ENCODE measurements at places on chromosomes 6 and 20.

GRCh38 chr6:145110109-145110508 is 625.2 kb downstream of the EPM2A start:
- DNase-seq, result no peak

DNA sequence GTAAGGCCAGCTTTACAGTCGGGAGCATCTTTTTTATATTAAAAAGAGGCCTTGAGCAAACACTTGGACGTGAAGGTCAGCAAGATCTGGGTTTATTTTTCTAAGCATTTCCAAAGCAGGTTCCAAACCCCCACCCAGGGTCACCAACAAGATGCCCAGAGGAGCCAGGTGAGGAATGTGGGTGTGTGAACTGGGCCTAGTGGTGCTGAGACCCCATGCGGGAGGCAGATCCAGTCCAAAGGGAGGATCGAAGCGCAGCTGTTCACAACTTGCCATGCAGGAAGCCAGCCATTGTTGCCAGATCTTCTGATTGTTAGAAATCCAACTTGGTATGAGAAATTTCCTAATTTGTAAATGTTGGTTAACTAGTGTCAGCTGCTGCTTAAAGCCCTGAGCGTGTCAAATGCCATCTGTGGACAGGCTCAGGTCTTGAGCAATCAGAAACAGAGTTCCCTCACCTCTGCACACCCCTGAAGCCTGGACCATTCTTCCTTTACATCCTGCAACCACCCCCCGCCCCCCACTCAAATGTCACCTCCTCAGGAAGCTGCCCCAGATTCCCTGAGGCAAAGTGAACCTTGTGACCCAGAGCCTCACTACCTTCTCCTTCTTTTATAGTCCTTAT is 46.5 kb downstream of the NFATC2 start:
- DNase-seq, result no peak

DNA sequence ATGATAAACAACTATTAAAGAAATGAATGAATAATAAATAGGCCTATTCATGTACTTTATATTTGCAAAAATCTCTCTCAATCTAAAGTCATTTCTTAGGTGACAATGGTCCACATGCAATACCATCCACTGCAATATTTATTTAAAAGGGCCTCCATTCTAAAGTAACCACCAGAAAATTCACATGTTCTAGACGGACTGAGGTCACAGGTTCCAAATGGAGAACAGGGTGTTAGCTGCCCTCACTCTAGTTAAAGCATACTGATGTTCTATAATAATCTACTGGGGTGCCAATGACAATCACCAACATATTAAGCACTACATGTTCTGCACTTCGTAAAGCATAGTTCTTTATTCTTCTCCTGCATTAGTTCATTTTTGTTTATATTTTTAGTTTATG is 1.2 kb downstream of the HBS1L start:
- no peak for DNase-seq

DNA sequence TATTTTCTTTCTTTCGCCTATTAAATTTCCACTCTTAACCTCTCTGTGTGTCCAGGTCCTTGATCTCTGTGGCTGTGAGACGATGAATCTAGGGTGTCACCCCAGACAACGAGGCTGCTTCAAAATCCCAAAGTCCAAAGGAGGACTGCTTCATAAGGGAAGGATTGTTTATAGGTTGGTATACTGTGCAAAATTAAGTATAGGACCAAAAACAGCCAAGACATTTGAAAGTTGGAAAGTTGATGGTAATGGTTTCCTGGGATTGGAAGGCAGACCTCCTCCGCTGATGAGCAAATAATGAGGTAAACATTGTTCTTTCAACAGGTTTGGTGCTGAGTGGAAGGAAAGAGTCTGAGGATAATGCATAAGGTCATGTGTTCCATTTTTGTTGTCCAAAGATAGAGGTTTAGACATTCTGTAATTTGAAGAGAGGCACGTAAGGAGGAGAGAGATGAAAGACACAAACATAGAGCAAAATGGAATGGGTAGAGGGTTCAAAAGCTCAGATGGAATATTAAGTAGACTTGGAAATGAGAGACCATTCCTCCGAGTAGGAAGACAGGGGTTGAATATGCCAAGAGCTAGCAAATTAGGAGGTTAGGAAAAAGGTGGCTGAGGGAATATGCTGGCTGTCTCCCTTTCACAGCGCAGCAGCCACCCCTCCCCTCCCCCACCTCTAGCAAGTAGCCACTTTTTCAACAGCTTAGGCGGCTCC is 24.8 kb downstream of the ZNF311 start:
- no peak for DNase-seq

- peak; percentile 16 for DNase-seq
Observed at GRCh38 chr6:8743170-8743745, 307.9 kb upstream of the SLC35B3 start.

GRCh38 chr6:92989656-92990055 is 429.7 kb downstream of the EPHA7 start:
- DNase-seq, result no peak

DNA sequence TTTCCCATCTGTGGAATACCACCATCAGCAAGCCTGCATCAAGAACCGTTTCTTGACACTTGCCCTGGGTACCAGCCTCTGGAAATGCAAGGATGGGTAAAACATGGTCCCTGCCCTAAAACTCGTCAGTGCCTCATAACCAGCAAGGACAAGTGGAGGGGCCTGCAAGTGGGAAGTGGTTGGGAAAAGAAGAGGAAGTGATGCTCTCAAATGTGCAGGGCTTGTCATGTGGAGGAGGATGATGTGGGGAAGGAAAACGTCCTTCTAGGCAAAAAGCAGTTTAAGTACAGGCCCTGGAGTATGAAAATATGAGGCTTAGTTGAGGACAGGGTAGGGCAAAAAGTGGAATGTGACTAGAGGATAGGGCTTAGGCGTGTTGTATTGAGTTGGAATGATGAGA is 19.0 kb downstream of the RREB1 start:
- DNase-seq, result peak; percentile 63

DNA sequence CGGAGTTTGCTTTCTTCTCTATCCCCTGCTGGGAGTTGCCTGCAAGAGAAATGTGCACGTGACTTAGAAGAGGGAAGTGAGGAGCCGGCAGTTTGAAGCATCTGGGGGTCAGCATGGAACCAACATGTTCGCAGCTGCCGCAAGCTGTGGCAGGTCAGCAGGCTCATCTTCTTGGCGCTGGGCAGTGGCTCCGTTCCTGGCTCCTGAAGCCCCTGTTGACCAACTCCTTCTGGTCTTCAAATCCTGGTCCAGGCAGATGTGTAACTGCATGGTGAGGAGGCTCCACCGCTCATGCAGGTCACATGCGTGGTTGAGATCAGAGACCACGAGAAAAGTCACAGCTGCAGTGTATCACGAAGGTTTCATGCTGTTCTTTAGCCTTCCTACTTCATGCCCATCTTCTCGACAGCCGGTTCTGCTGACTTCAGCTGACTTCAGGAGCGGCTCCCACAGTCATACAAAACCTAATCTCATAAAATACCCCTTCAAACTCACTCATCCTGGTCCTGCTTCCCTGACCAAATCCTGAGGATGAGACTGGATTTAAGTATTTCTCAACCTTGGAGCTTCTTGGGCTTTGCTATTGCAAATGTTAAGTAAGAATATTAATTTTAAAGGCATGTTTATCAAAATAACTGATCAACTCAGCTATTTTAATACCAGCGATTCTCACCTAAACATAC is 44.9 kb upstream of the BCAS1 start:
- peak; percentile 31 for DNase-seq

- DNase-seq, result no peak
Observed at GRCh38 chr6:119728935-119729334, 379.4 kb upstream of the MAN1A1 start.

- peak; percentile 67 for DNase-seq
Observed at GRCh38 chr6:90098001-90098531, 198.6 kb downstream of the BACH2 start.

GRCh38 chr6:45605971-45606370 is 228.2 kb upstream of the SUPT3H start:
- DNase-seq, result no peak

- DNase-seq, result peak; percentile 12
Observed at GRCh38 chr6:131909408-131910218, 41.6 kb downstream of the CCN2 start.

GRCh38 chr6:116665464-116665863 is 3.1 kb downstream of the ZUP1 start:
- no peak for DNase-seq

GRCh38 chr20:1891263-1892118 is 3.7 kb upstream of the SIRPA start:
- DNase-seq, result no peak

DNA sequence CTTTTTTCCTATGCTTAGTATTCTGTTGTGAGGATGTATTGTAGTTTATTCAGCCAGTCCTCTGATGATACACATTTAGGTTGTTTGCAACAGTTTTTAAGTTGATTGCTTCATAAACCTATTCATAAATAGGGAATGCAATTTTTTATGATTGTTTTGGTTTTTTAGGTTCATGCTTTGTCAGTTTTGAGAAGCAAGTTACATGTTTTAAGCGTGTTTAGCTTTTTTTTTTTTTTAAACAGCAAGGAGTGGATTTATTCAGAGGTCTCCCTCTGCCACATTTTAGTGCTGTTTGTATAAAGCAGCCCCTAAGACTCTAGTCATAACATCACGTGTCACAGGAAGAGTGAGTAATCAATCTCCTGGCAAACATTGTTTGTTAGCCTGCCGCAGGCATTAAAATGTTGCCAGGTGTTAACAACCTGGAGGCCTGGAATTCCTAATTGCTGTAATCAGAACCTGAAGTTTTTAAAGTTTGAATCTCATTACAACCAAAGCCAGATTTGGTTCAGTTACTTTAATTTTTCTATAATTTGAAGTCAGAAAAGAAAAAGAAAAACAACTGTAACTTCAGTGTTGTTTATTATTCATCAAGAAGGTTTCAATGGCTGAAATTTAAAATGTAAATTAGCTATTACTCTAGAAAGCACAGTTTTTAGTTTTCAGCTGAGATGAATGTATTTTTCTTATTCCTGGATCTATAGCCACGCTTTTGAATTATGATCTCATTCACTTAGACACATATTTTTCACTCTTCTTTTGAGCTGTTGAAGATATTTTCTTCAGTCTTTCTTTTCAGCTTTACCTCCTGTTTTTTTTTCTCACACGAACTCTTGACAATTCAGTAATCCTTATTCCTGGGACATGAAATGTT is 59.2 kb downstream of the KCNS1 start:
- DNase-seq, result peak; percentile 37

GRCh38 chr6:21404577-21404976 is 189.0 kb upstream of the SOX4 start:
- DNase-seq, result peak; percentile 18

- DNase-seq, result no peak
Observed at GRCh38 chr20:18252597-18253451, 35.5 kb upstream of the ZNF133 start.

- no peak for DNase-seq
Observed at GRCh38 chr6:162785632-162786242, 58.0 kb downstream of the PACRG start.

- no peak for DNase-seq
Observed at GRCh38 chr6:112957536-112957916, 610.4 kb downstream of the RFPL4B start.

GRCh38 chr6:33433544-33434191 is 13.8 kb downstream of the SYNGAP1 start:
- peak; percentile 39 for DNase-seq

DNA sequence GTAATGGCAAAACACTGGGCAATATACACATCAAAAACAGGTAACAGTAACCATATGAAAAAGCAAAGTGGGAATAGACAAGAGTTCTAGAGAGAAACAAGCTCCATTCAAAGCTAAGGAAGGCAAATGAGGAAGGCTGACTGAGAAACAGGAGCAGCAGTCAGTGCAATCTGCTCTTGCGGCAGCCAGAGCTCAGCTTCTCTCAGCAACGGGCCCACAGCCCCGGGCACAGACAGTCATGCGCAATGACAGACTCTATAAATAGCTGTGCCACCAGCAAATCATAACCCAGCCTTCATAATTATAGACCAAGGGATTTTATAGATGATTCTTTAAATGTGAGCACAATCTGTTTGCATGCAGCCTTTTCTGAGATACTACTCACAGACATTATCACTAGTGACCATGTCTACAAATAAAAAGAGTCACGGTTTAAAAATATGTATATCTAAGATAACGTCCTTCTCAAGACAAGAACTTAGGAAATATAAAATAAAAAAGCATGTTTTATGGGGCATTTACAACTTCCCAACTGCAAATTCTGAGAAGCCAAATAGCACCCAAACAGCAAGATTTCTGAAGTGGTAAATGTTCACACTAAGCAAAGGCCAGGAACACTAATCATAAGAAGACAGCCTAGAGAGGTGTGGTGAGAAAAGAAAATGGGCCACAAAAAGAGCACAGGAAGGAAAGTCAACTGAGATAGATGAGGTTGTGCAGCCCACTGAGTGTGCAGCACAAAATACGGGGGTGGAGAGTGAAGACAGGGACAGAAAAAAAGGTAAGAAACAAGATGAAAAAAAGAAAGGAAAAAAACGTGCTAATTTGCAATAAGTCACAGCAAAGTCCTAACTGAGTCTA is 39.9 kb upstream of the BEND6 start:
- no peak for DNase-seq

GRCh38 chr20:51092338-51092737 is 69.4 kb upstream of the KCNG1 start:
- no peak for DNase-seq

DNA sequence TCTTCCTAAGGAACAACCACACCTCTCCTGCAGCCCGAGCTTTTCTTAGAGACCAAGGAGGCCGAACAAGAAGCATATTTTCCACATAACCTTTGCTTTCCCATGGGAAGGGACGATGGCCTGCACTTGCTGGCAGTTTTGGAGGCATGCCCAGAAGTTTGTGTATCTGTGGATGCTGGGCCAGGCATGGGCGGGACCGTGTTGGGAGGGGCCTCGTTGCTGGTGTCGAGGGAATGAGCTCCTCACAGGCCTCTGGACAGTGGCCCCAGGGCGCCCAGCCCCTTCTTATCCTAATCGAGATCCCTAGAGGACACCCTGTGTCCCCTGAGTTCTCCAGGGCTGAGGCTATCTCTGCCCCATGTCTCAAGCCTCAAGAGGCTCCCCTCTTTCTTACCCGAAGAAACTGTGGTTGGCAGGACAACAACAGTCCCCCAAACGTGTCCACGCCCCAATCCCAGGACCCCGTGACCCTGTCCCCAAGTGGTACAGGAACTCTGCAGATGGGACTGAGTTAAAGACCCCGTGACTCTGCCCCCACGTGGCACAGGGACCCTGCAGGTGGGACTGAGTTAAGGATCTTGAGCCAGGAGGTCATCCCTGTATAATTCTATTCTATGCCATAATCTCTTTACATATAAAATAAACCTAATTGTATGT is 99.5 kb upstream of the BHLHE23 start:
- no peak for DNase-seq

- no peak for DNase-seq
Observed at GRCh38 chr6:132202574-132202973, 198.7 kb downstream of the MOXD1 start.

- no peak for DNase-seq
Observed at GRCh38 chr6:102022803-102023202, 629.3 kb downstream of the GRIK2 start.

- no peak for DNase-seq
Observed at GRCh38 chr20:854601-855000, 21.1 kb downstream of the FAM110A start.

- DNase-seq, result no peak
Observed at GRCh38 chr6:5379647-5380242, 118.4 kb downstream of the FARS2 start.

- no peak for DNase-seq
Observed at GRCh38 chr6:148064406-148065134, 278.1 kb upstream of the SASH1 start.

Data from CD14-positive monocyte (primary cell).